ENCODE measurements at places on chromosomes 11 and 22.
A peak's percentile ranks its signal among the peaks of the same experiment; 100 is the strongest.

- no peak for DNase-seq
Observed at GRCh38 chr11:68806931-68807844, 34.5 kb downstream of the CPT1A start.

DNA sequence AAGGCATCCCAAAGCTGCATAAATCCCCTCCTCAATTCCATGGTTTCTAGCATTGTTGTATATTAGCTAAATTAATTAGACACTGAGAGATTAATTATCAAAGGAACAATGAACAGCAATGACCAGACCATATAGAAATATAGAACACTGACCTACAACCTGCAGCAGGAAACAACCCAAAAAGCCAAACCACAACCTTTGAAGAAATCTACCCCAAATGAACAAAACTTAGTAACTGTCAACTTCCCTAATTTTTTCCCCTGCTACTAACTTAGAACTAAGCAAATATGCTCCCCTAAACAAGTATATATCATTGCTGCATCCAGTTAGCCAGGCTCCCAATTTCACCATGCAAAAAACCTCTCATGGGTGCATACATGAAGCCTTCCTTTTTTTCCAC, 268.0 kb upstream of the ANO3 start:
- no peak for DNase-seq

- no peak for DNase-seq
Observed at GRCh38 chr11:22577854-22578253, 47.8 kb downstream of the FANCF start.

DNA sequence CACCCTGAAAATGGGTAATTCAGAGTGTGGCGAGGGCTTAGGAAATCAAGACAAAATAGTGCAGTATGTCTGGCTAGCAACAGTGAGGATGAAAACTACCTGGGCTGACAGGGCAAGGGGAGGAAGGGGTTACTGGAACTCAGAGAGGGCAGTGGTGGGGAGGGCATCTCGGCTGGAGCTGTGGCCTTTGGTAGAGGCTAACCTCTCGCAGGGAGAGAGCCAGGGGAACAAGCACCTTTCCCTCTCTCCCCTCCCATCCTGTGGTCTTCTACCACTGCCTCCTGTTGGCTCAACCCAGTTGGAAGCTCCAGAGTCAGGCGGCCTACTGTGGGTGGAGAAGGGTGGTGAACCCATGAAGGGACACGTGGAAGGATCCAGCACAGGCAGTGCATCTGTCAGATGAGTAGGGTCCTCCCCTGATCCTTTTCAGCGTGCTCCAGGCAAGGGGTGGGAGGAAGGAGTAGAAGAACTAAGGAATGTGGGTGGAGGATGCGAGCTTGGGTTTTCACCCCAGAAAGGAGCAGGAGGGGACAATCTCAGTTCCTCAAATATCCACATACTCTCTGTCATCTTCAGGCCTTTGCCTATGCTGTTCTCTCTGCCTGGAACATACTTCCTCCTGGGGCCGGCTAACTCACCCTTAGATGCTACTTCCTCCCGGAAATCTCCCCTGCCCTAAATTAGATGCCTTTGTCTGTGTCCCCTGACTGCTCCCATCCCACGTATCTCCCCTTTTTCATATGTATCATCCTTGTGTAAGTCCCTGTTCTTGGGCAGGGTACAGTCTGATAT, 6.2 kb upstream of the KCNE3 start:
- DNase-seq = no peak

DNA sequence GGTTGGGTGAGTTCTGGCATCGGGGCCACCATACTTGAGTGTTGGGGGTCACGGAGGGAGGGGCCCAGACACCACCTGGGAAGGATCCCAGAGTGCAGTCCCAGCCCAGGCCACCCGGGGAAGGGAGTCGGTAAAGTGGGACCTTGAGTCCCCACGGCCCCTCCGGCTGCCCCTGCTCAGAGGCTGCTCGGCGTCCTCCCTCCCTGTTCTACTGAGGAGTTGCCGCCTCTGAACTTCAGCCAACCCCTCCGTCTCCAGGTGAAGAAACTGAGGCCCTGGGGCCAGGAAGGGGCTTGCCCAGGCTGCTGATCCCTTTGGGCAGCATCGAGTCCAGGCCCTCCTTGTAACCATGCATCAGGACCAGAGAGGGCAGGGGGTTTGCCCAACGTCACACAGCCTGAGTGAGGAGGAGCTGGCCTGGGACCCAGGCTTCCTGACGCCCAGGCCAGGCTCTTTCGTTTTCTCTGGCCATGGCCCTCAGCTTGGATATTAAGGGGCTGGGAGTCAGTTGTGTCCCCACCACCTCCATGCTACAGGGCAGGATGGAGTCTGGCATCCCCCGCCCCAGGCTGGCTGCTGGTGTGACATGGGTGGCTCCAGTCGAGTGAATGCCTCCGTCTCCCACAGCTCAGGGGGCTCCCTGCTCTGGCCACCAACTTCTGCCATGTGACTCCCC, 1.3 kb downstream of the PARVG start:
- DNase-seq = no peak

GRCh38 chr22:19710769-19711106, 3.6 kb upstream of the SEPTIN5 start:
- DNase-seq = no peak

- DNase-seq = no peak
Observed at GRCh38 chr11:114074546-114075343, 15.2 kb downstream of the ZBTB16 start.

DNA sequence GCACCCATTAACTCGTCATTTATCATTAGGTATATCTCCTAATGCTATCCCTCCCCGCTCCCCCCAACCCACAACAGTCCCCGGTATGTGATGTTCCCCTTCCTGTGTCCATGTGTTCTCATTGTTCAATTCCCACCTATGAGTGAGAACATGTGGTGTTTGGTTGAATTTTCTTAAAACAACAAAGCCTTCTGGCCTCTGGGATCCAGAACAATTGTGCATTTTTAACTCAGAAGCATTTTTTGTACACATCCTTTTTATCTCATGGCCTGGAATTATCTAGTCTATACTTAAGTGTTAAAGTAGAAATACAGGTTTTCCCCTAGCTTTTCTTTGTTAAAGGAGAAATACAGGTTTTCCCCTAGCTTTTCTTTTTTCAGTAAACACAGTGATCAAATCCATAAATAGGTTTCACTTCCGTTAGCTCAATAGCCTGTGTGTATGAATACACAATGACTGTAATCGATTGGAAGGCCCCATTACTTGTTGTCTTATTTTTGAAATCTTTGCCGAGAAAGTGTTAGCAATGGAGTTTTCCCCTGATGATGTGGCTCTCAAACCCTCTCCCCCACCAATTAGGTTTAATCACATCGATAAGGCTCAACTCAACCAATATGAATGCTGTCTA, 125.6 kb upstream of the PITPNB start:
- no peak for DNase-seq

DNA sequence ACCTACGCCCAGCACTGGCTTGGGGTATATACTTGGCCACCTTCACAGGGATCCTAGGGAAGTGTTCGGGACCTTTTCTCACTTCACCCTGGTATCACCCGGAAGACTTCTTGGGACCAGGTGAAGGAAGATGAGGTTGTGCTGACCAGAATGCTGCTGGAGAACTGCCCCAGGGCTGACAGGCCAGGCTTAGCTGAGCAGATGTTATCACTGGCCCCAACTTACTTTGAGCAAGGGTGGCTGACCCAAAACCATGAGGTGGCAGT, 4.5 kb downstream of the FTH1 start:
- DNase-seq = no peak

- DNase-seq = no peak
Observed at GRCh38 chr22:46591930-46592329, 28.3 kb upstream of the GRAMD4 start.

DNA sequence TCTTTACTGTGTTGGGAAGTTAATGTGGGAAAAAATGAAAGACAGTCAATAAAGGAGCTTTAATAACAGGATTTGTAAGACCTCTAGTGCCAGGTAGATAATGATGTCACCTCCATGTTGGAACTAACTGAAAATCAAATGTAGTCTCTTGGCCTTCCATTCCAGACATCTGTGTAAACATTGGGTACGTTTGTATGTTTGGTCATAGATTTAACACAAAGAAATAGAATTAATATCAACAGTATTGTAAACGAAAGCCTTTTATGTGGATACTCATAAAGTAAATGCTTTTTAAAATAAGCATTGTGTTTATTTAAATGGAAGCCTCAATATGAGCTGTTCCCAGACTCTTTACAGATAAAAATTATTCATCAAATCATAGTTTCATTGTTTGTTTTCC, 605.7 kb downstream of the METTL15 start:
- peak; percentile 53 for DNase-seq

- DNase-seq = peak; percentile 37
Observed at GRCh38 chr11:95229993-95230809, 801 bp downstream of the SESN3 start.
